ENCODE measurements at places on chromosomes 5 and 9.
A peak's percentile ranks its signal among the peaks of the same experiment; 100 is the strongest.

GRCh38 chr9:95379630-95380029, 62.1 kb upstream of the FANCC start:
- no peak for DNase-seq

DNA sequence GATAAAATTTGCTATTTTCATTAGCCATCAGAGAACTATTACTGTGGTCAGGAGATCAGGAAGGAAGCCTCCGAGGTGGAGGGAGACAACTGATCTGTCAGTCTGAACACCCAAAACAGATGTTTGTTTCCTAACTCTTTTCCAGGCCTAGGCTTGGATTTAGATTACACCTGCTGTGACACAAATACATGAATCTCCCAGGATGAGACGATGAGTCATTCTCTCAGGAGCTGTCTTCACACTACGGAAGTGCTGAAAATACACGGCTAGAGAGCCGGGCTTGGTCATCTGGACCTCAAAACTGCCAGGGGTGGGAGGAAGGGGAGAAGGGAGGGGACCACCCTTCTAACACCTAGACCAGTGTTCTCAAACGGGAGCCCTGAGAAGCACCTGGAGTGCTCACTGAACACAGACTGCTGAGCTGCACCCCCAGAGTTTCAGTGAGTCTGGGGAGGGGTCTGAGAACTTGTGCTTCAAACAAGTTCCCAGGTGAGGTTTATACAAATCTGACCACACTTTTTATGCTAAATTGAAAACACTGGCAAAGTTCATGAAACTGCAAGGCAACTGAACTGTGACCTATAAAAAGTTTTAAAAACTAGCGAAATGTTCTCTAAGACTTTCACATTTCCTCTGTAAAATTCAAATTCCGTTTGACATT, 80.3 kb upstream of the EQTN start:
- no peak for DNase-seq

- no peak for DNase-seq
Measured at GRCh38 chr9:18173923-18174322, 300.0 kb upstream of the ADAMTSL1 start.

- DNase-seq = no peak
Measured at GRCh38 chr5:118891252-118891651, 97.1 kb downstream of the DTWD2 start.

- no peak for DNase-seq
Measured at GRCh38 chr5:155027993-155028629, 14.6 kb downstream of the KIF4B start.

- no peak for DNase-seq
Measured at GRCh38 chr9:106716820-106717219, 146.1 kb upstream of the ZNF462 start.

GRCh38 chr9:128905964-128906363, 14.8 kb upstream of the PHYHD1 start:
- DNase-seq = no peak

- peak; percentile 50 for DNase-seq
Measured at GRCh38 chr9:121498487-121499176, 1.0 kb downstream of the GGTA1 start.

- no peak for DNase-seq
Measured at GRCh38 chr5:109413458-109413857, 3.7 kb upstream of the PJA2 start.

- DNase-seq = no peak
Measured at GRCh38 chr5:138736293-138736692, 16.9 kb upstream of the CTNNA1 start.

GRCh38 chr9:27362447-27363210, 65.7 kb upstream of the EQTN start:
- DNase-seq = no peak

- DNase-seq = no peak
Measured at GRCh38 chr5:9894571-9895301, 264.6 kb upstream of the TAS2R1 start.

- DNase-seq = no peak
Measured at GRCh38 chr5:5289537-5289936, 132.9 kb upstream of the ICE1 start.

GRCh38 chr5:178551059-178551458, 39.1 kb downstream of the COL23A1 start:
- no peak for DNase-seq

DNA sequence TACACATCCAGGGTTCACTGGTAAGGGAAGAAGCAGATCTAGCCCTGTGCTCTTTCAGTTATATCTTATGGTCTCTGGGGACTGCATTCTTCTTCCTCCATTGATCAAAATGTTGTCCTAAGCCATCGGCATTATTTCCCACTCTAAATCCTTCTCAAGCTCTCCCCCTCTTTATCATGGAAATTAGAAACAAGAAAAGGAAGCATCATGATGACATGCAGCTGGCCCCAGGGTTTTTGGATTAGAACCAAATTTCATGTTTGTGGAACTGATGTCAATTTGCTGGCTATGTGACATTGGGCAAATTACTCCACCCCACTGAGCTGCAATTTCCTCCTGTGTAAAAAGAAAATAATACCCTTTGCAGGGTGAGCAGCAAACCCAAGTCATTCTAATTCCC, 39.5 kb downstream of the MFAP3 start:
- no peak for DNase-seq

DNA sequence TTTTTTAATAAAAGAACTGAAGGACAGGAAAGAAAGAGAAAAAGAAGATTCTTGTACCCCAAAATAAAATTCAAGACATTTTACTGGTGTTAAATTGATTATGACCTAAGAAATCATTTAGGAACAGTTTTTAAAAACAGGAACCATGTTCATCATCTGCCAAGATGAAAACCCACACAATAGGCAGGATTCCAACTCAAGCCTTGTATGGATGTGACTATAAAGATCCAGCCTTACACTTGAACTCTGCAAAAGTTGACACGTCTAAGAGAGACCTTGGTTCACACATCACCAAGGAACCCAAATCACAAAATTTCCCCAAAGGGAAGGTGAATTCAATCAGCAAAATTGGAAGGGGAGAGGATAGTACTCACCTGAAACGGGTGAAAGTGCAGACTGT, 82.6 kb downstream of the SMIM23 start:
- DNase-seq = no peak

DNA sequence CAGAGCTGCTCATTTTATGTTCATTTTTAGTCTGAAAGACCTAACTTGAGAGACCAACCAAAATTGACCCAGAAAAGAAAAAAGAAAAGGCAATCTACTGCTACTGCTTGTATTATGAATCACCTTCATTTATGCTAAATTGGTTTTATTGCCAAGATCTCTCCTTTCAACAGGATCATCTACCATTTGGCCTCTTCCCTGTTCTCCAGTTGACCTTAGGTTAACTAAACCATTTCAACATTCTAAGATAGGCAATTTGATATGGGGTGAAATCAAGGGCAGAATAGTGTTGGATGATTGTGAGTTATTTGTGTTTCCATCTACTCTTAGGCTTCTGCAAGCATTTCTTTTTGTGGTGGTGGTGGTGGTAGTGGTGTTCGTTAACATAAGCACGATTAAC, 48.3 kb upstream of the POU4F3 start:
- no peak for DNase-seq

DNA sequence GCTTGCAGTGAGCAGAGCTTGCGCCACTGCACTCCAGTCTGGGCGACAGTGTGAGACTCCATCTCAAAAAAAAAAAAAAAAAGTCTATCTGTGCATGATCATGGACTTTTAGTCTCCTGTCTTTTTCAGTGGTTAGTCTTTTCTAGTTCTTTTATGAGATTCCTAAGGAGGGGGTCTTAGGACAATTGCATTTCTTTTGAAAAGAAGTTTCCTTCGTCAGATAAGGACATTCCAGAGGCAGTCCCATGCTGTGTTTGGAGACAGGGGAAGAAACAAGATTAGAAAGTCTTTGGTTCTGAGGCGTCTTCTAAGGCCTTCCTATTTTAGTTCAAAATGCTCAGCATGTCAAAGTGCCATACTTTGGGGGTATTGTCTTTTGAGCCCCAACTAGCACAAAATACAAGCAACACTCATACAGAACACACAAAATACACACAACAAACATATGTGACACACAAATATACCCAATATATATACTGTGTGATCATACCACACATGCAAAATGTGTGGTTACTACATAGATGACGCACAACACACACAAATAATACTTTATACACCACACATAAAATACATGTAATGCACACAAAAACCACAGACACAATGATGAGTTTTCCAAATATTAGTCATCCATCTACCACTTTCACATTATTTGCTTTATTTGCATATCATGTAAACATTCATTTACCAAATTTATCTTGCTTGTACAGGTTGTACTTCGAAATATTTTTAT, 394.5 kb downstream of the SPATA31D1 start:
- no peak for DNase-seq

DNA sequence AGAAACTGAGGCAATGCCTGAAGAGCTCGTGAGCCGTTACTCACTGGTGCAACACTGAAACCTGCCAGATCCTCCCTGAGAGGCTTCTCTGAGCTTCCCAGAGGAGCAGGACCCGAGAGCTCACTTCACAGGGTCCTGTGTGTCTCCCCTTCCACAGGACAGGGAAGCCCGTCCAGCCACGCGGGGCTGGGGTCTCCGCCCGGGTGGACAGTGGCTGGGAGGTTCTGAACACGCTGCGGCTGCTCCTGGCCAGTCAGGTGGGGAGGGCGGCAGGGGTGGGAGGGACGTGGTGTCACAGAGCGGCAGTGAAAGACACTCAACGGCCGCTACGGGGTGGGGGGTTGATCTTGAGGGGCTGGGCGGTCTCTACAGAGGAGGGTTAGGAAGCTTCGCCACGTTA, 290 bp upstream of the ZDHHC11 start:
- no peak for DNase-seq

DNA sequence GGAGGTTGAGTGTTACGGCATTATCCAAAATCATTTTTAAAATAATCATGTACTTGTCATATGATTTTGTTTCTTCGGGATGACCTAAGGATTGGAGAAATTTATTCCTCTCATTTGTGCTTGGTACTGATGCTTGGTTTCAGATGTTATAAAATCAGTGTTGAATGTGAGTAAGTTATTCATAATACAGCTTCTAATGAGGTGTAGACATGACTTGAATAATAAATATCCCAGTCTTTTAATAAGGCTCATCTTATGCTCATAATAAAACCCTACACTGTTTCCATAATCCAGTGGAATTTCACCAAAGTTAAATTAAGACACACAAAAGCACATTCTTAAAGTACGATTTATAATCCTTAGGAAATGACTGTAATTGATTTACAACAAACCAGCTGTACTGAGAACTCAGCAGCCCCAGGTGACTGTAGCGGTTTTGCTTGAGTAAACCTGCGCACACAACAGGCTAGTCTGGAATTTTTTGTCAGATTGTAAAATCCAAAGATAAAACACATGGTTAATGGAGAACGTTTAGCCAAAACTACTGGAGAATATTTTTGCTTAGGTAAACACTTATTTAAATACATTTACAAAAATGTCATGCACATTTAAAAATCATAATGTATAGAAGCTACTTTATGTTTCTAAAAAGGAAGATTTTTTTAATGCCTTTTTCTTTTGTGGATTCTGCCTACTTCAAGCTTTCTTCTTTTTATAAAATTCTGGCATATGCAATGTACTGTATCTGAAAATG, 609.8 kb upstream of the GRAMD2B start:
- DNase-seq = no peak

GRCh38 chr9:18775930-18776329, 257.1 kb downstream of the SAXO1 start:
- no peak for DNase-seq

DNA sequence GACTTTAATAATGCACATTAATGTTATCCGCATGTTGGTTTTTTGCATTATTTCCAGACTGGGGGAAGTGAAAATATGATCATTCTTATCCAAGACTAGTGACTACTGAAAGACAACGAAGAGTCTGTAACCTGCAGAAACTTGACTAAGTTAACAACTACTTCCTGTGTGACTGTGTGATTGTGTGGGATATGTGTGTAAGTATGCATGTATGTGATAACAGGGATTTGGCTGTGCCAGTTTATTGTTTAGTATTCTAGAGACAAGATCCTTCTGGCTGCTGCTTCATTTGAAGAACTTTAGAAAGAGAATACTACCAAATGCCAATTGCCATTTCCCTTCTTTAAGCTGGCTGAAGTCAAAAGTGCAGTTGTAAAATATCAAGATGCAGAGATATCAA, 375.7 kb upstream of the PRR16 start:
- DNase-seq = no peak

- DNase-seq = no peak
Measured at GRCh38 chr9:35619800-35620158, 1.6 kb upstream of the CD72 start.

DNA sequence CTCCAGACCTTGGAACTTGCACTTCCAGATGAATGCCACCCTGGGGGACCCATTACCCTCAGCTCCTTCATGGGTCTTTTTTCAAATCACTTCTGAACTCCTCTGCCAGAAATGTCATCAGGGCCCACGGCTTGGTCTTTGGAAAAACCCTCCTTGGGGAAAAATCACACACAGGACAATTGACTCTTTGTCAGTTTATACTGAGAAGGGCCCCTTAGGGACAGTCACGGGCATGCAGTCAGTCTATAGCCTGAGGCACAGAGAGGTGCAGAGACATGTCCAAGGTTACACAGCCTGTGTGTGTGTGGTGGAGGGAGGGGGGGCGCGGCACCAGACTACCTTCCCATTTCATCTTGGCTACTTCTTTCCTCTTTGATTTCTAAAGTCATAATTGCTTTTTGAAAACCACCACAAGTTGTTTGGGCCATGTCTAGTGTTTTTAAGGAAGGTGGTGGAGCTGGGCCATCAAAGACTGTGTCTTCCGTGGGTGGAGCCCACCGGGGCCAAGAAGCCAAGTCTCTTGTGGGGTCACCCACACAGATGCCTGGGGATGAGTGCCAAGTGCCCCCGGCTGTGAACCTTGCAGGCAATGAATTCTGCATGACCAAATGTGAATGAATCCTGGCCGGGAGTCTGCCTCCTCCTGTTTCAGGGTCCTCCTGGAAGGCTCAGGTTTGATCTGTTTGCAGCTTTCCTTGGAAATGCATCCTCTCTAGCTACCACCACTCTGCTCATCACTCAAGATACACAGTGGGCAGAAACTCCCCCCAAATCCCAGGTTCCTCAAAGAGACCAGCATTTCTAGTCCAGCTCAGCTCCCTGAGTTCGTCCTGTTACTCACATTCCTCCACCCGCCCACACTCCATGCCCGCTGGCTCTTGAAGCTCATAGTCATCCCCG, 200.1 kb upstream of the TBC1D2 start:
- no peak for DNase-seq

DNA sequence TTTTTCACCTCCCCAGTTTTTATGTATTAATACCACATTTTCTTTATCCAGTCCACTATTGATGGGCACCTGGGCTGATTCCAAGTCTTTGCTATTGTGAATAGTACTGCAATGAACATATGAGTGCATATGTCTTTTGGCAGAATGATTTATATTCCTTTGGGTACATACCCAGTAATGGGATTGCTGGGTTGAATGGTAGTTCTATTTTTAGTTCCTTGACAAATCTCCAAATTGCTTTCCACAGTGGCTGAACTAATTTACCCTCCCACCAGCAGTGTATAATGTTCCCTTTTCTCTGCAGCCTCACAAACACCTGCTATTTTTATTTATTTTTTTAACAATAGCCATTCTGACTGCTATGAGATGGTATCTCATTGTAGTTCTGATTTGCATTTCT, 340.2 kb downstream of the ADAMTS6 start:
- no peak for DNase-seq

GRCh38 chr9:2299156-2299842, 284.2 kb downstream of the SMARCA2 start:
- DNase-seq = no peak
